ENCODE measurements at places on chromosomes 11 and 22.

- no peak for DNase-seq
These were observed 538.8 kb upstream of the B3GAT1 start for GRCh38 chr11:134950692-134951304.

- DNase-seq, result no peak
These were observed 42.5 kb downstream of the SNX19 start for GRCh38 chr11:130873761-130874160.

DNA sequence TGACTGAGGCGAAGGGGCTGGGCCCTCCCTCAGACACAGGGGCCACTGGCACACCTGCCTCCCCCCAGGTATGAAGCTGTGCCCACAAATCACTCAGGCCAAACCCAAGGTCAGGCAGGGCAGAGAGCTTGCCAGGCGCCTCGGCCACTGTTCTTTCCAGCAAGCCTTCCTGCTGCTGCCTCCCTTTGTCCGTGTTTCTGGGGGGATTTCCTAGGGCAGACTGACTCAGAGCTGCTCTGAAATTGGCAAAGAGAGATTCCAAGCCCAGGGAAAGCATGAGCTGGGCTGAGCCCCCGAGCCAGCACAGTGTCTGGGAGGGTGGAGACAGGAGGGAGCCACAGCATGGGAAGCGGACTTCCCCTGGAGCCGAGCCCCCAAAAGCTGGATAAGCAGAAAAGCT lies 33.2 kb downstream of the PPP2R1B start:
- DNase-seq, result no peak

DNA sequence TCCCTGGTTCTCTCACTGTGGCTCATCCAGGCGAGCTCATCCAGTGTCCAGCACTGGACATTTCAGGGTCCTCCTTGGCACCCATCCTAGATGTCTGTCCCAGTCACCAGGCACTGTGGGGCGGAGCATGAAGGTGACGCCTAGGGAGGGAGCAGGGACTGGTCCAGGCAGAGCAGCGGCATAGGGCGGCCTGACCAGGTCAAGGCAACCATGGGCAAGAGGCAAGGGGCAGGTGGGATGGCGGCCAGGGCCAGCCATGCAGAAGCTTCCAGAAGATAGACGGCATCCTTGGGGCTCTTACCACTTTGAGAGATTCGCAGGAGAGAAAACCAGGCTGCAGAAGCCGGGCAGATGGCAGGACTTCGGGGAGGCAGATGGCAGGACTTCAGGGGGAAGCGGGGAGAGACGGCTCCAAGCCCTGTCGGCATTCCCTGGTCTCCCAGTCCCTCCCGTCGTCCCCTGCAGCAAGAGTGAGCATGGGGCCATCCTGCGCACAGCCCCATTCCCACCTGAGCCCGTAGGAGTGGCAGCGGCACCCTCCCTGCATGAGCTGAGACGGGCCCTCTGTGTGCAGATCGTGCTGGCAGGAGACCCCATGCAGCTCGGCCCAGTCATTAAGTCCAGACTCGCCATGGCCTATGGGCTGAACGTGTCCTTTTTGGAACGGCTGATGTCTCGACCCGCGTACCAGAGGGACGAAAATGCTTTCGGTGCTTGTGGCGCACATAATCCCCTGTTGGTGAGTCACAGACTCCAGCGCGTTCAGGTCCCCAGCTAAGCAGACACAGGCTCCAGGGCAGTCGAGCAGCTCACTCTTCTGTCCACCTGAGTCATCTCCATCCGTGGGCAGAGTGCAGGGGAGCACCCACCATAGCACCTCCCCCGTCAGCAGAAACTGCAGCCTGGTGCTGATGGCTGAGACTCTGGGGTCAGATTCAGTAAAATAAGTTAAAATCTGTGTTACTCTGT lies 20.1 kb upstream of the PANX2 start:
- no peak for DNase-seq

GRCh38 chr22:33163815-33164214 lies 105.6 kb upstream of the SYN3 start:
- no peak for DNase-seq

DNA sequence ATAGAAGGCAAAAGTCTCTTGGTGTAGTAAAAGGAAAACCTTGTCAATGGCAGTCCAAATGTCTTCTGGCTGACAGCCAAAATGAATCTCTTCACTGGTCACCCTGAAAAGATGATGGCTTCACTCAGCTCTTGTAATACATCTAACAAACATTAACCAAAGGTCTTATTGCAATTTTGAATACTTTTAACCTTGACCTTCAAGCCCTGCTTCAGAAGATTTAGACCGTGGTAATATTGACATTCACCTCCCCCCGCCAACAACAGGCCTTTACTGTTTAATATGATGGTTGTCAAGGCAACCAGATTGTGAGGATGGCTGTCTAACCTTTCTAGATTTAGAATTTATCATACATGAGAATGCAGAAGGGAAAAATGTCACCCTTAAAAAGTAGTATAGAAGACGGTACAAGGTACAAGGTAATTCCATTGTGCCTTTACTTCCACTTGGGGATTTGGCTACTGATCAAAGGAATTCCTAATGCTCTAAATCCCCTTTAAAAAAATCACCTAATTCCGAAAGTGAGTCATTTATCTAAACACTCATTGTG lies 342.3 kb downstream of the LARGE1 start:
- DNase-seq, result no peak

GRCh38 chr11:789943-790342 lies at the start of gene CEND1:
TSS of gene CEND1 (minus strand) at chr11:790090. CDS start at chr11:788576, 1,514 bp downstream.
- no peak for DNase-seq

DNA sequence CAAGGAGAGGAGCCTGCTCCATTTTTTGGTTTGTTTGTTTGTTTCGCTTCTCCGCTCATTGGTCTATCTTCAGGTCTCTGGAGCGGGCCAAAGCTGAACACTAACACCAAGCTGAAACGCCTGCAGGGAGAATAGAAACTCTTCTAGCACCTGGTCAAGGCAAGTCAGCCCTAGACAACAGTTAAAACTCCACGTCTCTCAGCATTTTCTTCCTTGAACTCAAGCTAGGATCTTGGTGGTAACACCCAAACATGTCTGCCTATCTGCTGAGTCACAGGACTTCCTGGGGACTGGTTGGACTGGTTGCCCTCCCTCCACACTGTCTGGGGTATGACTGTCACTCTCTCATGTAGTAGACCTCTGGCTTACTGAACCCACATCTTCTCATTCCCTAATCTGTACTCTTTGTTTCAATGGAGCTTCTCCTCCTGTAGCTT lies 23.9 kb upstream of the RBFOX2 start:
- DNase-seq, result no peak

DNA sequence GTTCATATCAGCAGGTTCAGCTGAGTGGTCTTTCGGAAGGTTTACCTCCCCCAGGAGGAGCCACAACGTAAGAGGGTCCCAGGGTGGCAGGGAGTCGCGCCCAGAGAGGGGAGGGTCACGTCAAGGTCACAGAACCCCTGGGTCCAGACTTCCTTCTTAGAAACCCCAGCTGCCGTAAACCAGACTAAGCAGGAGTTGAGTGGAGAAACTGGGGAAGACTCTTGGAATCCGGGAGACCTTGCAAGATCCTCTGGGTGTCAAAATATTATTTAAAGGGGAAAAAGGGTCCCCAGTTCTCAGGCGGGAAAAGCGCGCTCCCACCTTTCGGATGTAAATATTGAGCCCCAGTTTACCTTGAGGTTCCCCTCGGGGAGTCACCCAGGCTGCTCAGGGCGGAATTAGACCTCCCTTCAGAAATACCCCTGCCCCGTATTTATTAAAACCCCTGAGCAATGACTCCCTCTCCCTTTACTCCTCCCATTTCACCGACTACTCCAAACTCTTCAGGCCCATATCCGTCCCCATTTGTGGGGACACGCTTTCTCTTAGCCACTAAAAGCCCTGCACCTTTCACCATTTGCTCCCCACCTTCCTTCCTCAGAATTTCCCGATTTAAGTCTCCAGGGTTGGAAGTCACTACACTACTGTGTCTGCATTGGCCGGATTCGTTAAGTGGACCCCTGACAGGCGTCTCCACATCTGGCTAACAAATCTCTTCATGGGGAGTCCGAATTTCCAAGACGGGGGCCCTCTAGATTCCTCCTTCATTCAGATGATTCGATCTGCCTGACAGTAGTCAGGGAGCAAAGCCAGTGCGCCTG lies 4.2 kb downstream of the SLC17A6 start:
- no peak for DNase-seq

DNA sequence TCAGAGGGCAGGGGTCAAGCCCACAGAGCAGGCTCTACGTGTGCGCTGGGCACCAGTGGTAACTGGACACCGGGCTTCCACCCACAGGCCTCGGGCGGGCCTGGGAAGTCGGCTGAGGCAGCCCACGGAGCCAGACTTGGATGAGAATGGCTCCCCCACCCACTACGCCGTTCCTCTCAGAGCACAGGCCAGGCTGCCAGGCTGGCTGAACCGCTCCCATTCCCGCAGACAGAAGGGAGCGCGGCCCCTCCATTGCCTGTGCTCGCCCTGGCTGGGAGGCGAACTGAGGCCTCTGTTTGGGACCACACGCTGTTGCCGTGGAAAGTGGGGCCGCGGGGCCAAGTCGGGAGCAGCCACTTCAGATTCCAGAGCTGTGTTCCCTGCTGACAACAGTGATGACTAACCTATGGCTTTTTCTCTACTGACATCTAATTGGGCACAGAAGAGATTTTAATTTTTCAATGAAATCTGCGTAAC lies 63.9 kb downstream of the MYH9 start:
- DNase-seq, result no peak

DNA sequence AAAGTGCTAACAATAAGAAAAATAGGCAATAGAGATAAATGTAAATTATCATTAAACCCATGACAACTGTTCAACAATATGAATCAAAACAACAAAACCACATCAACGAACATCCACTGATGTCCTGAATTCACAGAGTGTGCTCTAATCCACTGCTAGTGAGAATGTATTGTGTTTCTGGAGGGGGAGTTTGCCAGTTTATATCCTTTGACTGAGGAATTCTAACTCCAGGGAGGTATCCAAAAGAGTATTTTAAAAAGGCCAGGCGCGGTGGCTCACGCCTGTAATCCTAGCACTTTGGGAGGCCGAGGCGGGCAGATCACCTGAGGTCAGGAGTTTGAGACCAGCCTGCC lies 1.7 kb upstream of the WEE1 start:
- no peak for DNase-seq

DNA sequence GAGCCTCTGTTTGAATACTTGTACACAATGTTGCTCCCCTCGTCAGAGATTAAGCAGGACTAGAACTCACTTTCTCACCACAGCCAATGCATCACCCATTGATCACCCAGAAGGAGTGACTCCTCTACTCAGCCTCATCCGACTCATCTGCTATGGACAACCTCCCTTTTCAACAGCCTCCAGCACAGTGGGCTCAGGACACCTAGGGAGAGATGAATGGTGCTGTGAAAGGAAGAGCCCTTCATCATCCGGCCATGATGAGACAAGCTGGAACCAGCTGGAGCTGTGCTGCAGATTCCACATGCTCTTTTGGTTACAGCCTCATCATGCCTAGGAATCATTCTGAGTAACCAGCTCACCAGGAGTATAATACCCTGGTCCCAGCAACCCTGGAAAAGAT lies 15.5 kb downstream of the C11orf91 start:
- no peak for DNase-seq

DNA sequence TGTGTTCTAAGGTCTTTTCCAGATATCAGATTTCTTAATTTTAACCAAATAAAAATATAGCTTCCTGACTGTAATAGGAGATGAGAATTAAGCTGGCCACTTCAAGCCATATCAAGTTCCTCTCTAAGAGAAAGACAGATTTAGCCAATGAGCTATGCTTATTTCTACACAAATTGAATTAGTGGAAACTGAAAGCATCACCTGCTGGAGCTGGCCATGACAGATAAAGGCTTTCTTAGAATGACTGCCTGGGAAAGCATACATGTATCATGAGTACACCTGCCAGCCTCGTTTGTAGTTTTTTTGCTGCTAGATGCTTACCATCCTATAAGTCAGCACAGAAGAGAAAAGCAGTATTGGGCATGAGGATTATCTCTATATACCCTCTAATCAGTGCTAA lies 53.5 kb upstream of the DBX1 start:
- no peak for DNase-seq

DNA sequence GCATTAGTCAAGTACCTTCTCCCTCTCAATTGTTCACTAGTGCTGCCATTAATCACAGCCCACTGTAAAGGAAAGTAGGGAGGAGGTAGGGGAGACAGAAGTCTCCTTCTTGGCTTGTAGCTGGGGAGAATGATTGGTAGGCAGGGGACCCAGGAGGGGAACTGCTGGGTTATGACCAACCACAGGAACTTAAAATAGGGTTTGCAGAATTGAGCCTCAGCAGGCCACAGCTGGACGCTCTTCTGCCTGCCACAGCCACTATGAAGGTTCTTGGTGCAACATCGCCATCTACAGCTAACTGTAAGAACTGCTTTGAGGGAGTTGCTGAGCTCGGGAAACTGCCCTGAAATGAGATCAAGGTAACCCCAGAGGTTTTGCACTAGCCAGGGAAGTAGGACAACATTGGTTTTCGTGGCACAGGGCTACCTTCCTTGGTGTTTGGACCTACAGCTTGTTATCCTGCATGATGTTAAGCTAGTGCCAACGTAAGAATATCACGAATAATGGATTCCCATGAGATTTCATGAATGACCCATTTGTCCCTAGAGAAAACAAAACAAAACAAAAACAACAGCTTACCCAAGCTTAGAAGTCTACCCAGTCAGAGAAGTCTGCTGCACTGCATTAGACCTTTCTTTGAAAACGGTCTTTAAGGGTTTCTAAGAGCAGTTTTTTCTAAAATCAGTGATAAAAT lies 787.1 kb upstream of the API5 start:
- no peak for DNase-seq

- DNase-seq, result no peak
These were observed 92.2 kb upstream of the PHOX2A start for GRCh38 chr11:72336163-72336562.

DNA sequence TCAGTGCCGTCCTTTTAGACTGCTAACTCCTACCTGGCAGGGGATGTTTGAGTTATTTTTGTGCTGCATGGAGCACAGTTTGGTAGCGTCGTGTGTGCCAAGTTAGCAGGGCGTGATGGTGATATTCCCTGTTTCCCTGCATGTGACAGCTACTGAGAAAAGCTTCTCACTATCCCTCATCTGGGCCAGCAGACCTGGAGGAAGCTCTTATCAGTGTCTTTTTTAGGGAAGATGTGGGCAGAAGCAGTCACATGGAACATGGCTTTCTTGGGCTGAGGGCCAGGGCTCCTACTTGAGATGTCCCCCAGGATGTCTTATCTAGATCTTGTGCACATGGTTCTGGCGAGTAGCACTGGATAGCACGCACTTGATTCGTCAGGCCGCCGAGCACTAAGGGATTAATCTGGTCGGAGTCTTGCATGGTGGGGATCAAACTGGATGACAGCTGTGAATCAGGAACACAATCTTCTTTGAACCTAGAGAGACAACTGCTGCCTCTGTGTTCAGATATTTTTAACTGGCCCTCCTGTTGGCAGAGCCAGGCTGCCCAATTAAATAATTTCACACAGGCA lies 33.8 kb downstream of the TECTA start:
- no peak for DNase-seq
